ENCODE measurements at places on chromosomes 7 and 10.

DNA sequence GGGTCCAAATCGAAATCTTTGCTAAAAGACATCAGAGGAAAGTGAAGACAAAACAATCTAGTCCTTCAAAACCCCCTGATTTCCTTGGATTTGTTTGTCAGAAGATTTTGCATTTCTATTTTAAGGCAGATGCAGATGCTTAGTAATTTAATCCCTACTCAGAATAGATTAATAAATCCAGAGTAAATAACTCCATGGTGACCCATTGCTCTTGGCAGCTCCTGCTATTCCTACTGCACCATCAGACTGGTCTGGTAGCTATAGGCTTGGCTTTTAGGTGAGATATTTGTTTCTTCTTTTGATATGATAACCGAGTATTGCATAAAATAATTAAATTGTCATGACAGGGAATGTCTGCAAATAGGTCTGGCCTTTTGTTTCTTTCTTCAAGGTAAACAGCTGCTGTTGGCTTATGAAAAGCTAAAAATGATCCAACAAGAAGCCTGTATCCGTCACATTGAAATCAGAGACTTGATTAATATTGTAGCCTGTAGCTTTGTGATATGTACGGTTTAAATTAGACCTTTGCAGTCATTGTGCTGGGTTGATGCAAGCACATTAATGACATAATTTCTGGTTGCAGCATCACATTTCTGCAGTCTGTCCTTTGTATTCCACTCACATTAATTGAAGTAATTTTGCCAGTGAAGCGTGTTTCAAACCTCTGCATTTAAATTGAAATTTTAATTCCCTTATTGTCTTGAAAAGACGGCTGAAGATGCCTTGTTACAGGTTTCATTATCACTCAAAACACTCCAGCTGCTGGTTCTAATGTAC, 40.7 kb downstream of the EXOC4 start:
- no peak for DNase-seq

DNA sequence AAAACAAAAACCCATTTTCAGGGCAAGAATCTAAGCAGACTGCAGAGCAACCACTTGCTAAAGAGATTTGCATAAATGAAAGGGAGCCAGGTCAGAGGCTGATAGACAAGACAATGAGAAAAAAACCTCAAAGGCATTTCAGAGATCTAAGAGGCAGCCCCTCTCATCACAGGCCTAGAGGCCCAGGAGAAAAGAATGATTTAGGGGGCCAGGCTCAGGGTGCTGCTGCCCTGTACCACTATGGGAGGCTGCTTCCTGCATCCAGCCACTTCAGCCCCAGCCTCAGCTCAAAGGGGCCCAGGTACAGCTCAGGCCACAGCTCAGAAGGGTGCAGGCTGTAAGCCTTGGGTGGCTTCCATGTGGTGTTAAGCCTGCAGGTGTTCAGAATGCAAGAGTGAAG, 3.7 kb upstream of the DNAJC12 start:
- no peak for DNase-seq

GRCh38 chr10:1056326-1057105, at the start of gene WDR37:
WDR37 (plus strand) TSS chr10:1056385; CDS start chr10:1072156, 15,771 bp downstream.
- peak; percentile 55 for DNase-seq

DNA sequence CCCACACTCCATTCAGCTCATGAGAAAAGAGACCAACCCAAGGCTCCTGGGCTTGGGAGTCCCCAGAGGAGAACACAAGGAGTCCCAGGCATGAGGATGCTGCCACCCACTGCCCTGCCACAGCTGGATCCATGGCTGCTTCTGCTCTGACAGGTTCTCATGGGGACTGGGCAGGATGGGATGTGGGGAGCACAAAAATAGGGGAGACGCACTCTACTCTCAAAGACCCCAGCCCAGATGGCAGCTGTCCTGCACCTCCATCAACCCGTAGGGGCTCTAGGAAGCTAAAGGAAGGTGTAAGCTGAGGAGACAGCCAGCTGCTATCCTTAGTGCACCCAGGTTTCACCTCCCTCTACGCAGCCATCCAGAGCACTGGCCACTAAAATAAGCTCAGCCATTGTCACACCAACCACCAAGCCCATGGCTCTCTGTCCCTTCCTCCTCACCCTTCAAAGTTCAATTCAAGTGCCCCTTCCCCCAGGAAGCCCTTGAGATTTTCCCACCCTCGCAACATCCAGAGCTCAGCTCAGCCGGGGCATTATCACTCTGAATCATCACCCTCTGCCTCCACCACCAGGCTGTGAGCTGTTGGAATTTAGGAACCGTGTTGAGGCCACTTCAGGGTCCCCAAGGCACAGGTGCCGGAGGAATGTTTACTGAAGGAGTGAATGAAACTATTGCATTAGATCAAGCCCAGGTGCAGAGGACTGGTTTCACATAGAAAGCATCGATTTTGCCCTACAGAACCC, 142.1 kb downstream of the GRID1 start:
- DNase-seq = no peak

DNA sequence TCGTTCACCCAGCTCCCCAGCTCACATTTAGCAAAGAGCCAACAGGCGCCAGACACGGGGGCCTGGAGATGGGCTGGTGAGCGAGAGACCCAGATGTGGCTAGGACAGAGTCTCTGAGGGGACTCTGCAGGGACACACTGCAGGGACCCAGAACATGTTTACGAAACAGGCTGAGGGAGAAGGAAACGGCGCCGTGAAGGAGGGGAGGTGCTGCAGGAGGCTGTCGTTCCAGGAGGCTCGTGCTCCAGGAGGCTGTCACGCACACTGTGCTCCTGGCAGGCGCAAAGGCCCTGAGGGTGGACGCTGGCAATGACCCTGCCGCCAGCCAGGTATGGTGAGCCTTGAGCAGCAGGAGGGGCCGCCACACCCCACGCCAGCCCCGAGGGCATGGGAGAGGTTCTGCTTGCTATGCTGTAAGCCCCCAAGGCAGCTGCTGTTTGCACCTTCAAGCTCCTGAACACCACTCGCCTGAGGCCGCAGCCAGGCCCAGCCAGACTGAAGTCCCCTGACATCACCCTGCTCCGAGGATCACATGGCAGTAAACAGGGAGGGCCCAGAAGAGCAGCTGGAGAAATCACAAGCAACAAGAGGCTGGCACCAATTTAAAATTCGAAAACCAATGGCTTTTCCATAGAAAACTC, 27.3 kb downstream of the ADAP1 start:
- DNase-seq = no peak

DNA sequence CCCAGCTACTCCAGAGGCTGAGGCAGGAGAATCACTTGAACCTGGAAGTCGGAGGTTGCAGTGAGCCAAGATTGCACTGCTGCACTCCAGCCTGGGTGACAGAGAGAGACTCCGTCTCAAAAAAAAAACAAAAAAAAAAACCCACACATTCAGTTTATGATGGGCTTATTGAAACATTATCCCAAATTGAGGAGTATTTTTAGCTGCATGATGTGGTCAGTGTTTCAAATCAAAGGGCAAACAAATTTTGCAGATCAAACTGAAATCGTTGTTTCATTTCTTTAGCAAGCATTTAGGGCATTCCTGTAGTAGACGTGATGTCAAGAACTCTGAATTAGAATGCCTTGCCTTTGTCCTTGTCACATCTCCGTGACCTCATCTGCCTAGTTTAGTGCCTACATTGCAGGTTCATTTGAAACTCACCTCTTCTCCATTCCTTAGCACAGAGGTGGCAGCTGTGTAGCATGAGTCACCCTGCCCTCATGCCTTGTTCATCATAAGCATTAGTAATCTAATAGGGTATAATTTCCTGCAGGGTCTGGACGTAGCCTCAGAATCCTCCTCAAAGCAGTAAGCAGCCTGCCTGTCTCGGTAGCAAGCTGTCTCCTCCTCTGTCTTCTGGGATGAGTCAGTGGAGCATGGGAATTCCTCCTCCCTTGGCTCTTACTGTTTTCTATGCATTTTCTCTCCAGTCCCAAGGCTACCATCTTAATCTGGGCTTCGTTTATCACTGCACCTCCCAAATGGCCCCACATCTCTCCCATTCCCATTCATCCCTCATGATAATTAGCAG, 73.8 kb downstream of the CUL1 start:
- no peak for DNase-seq

- no peak for DNase-seq
These were observed 91.1 kb upstream of the TNS3 start for GRCh38 chr7:47672977-47673381.

GRCh38 chr7:129958643-129959470, 6.1 kb upstream of the UBE2H start:
- DNase-seq = no peak

- DNase-seq = no peak
These were observed 223.0 kb downstream of the AHR start for GRCh38 chr7:17521437-17521836.

- DNase-seq = no peak
These were observed 33.9 kb downstream of the CYCS start for GRCh38 chr7:25091176-25091575.

DNA sequence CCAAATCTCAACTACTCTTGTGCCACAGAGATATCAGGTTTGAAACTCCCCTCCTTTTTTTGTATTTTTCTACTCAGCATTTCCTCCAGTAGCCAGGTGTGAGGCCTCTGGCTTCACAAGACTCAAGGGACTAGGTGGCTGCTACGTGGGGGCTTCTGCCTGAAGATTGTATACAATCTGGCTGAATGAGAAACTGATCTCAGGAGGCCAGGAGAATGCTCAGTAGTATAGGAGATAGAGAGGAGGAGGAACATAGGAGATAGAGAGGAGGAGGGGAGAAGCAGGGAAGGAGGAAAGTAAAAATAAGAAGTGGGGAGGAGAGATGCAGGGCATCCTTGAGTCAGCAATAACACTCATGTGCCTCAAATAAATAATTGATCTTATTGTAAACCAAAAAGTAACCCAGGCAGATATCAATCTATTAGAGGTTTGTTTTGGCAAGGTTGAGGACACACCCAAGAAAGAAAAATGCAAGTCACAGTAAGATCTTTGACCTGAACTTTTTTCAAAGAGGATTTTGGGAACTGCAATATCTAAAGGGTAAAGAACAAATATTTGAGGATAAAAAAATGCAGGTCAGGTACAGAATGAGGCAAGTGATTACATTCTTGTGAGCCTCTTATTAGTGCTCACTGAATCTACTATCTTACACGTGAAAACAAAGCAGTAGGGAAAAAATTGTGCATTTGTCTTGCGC, 36.8 kb downstream of the AKR1C8 start:
- DNase-seq = no peak

DNA sequence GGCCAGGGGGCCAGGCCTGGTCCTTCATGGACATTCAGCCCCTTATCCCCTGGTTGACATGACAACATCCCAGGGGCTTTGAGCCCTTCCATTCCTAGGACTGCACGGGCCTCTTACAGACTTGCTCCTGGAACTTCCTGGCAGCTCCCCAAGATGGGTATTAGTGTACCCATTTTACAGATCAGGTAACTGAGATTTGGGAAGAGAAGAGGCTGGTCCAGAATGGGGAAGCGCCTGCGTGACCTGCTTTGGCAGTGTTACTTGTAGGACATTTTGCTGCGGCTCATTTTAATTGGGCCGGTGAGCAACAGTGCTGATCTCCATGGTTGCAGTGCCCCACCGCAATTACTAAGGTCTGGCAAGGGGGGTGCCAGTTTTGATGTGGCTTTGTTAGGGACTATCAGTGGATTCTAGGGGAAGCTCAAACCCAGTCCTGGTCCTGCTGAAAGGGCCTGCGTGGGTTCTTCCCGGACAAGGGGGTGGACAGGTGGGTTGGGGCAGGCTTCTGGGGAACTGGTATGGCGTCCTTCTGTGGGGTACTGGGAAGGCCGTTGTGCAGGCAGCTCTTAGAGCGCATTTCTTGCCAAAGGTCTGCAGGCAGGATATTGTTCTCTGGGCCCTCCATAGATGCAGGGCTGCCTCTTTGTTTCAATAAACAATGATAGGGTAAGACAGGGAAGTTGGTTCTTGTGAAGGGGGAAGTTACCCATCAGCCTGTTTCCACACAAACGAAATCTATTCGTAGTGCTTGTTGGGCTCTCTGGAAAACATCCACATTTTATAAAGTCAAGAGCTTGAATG, 137.6 kb downstream of the RGS10 start:
- no peak for DNase-seq

DNA sequence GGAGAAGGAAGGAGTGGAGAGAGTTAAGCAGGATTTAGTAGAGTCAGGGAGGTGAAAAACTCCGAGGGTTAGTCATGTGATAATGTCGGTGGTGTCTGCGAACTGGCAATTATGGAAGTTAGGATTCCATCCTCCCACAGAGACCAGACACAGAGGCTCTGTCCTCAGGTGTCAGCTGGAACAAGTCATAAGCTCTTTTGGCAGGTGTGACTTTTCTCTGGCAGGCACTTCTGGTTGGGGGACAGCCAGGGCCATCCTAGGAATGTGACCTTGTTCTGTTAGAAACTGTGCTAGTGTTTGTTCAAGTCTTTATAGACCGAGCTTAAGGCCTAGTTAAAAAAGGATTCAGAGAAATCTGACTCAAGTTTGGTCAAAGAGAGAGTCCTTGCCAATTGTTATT, 371.0 kb downstream of the DPP6 start:
- DNase-seq = no peak

GRCh38 chr7:137345799-137346449, 2.4 kb upstream of the PTN start:
- no peak for DNase-seq

GRCh38 chr7:138355254-138355653, 104.8 kb upstream of the TRIM24 start:
- no peak for DNase-seq

GRCh38 chr10:1035201-1035600, 9.5 kb upstream of the IDI2 start:
- no peak for DNase-seq

DNA sequence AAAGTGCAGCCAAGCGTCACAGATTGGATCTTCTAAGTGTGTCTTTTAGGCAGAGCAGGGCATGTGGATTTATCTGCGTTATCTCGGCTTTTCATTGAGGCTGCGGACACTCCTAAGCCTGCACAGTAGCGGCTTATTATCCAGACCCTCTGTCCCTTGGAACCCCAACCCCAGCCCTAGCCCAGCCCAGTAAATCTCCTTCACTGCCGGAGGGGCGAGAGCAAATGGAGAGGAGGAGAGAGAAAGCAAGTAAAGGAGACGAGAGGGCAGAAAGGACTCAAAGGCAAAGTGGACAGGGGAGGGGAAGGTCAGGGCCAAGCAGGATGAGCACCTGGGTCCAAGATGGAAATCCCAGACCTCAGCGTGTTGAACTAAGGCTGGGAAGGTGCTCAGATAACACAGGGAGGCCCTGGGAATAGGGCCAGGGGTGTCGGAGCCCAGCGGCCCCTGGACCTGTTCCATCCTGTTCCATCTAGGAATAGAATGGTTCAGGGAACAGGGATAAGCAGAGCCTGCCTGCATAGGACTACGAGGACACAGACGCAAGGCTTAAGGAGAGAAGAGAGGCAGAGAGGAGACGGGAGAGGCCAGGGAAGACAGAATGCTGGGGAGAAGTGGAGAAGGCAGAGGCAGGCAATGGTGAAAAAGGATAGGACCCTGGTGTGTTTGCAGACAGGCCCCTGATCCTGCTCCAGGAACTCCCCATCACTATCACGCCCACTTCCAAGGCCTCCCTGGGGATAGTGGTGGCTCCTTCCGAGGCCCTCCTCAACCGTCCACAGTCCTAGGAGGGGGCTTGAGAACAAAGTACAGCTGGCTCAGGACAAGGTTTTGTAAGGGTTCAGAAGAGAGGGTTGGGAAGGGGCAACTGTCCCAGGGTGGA, 99.6 kb downstream of the CHST15 start:
- DNase-seq = no peak

GRCh38 chr10:110373059-110373458, 68.3 kb upstream of the SMNDC1 start:
- no peak for DNase-seq
